ENCODE measurements at places on chromosomes 1 and 21. TPM values are rescaled to one million over a fixed set of nuclear protein-coding genes. Genes with fewer than 3 reads are reported as not detected.

Gene ZZZ3
- total RNA-seq, result 84.1 TPM

DNA sequence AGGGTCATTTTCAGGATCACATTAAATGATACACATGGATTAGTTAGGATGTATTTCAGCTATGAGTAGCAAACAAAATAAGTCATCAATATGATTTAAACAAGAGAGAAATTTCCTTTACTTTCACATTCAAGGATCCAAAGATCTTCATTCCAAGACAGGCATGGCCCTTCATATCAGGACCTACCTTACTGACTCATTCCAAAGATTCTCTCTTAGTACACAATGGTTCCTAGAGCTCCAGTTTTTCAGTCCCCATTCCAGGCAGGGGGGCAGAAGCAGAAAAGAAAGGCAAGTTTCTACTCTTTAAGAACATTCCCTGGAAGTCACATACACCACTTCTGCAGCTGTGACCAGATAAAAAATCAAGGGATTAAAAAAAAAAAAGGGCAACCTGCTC lies 23.7 kb downstream of the RGS2 start:
- H3K27ac ChIP-seq, result peak overlapping the region; percentile 69
- no peaks in the 10 kb centered on the region for H3K27me3 ChIP-seq
- H3K36me3 ChIP-seq, result no peaks in the 10 kb centered on the region
- H3K4me3 ChIP-seq, result no peak overlapping the region
- no peaks in the 10 kb centered on the region for H3K4me1 ChIP-seq
- DNase-seq, result no peak

Gene KCNJ6
- not detected for total RNA-seq

Gene FCAMR
- total RNA-seq, result not detected

Gene TNFRSF9
- total RNA-seq, result not detected

All from uterus (tissue), 4 donors.